ENCODE measurements at places on chromosomes 7 and 10.
A peak's percentile ranks its signal among the peaks of the same experiment; 100 is the strongest.

DNA sequence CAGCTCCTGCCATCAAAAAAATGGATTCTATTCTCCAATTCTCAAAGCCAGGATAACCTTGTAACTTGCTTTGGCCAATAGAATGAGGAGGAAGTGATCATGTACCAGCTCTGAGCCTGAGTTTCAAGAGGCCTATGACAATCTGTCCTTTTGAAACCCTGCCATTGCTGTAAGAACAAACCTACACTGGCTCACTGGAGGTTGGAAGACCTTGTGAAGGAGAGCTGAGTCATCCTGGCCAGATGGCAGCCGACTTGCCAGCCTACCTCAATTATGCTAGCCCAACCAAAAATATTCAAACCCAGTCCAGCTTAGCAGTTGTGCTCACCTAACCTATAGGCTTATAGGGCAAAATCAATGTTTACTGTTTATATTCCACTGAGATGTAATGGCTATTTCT lies 93.0 kb downstream of the HGF start:
- no peak for DNase-seq

GRCh38 chr7:87474533-87475358 lies 734 bp downstream of the ABCB4 start:
- DNase-seq: peak; percentile 63

GRCh38 chr7:96055717-96056116 lies 266.2 kb downstream of the SLC25A13 start:
- no peak for DNase-seq

DNA sequence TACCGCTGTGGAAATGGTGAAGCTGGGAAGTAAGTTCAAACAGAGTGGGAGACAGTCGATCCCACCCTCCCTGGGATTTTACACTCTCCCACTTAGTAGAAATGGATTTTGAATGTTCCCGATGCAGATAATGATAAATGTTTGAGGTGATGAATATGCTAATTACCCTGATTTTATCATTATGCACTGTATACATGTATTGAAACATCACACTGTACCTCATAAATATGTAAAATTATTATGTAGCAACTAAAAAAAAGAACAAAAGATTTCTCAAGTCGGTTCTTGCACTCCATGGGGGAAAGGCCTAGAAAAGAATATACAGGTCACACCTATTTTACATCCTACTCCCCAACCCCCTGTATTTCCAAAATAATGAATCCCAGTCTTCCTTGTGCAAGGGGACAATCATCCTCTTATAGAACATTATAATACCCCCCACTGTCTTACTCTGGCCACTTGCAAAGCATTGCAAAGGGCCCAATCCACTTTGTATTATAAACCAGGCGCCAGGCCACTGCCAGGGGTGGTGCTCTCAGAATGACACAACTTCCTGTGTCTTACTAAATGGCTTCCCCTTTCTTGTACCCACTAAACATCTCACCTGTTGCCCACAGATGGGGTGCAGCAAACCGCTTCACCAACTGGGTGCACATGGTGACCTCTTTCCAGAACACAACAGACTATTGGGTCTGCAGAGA lies 20.6 kb upstream of the OR2AE1 start:
- DNase-seq: no peak

- no peak for DNase-seq
Measured at GRCh38 chr10:122287570-122287969, 16.5 kb downstream of the BTBD16 start.

DNA sequence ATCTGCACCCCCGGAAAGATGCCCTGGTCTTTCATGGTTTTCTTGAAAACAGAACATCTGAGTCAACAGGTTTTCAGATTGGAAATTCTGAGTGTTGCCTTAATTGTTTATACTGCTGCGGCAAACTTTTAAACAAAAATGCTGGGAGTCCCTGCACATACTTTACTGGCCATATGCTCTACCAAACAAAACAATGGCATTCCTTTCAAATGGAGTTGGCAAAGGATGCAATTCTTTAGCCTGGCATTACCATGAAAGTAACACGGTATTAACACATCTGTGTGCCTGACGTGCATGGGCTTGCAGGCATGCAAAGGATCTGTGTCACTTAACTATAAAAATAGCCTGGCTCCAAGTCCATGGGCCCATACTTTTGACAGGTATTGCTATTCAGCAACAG lies 4.2 kb downstream of the INHBA start:
- DNase-seq: peak; percentile 60

DNA sequence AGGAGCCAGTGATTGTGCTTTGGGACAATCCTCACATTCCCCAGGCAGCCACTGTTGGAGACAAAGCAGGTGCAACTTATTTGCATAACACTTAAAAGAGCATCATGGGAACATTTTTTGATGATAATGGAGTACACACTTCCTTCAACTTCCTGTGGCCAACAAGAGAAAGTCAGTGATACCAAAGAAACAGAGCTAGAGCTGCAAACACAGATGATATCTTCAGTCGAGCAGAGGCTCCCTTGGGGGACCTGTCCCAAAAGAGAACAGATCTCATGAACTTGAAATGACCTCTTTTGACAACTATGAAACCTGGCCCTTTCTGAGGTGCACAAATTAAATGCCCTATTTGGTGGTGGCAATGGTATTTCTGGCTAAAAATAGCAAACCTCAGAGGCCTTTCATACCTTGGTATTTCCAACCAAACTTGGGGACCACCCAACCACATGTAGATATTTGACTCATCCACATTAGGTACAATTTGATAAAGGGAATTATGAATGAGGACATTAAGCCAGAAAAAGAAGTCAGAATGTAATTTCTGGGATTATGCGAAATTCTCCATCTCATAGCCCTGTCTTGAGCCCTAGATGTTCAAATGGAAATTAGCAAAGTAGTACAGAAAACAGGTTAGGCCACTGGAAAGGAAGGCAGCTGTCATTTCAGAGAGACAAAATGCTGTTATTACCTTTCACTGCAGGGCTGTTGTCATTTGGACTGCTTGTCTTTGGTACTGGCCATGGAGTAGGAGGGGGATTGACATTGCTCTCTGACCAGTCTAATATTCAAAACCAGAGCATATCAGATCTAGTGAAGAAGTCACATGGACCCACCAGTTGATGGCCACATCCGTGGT lies 146.2 kb downstream of the ICA1 start:
- DNase-seq: no peak
